ENCODE measurements at places on chromosomes 4 and X.

- DNase-seq = peak; percentile 1
Observed at GRCh38 chrX:10722851-10723250, 102.5 kb upstream of the MID1 start.

DNA sequence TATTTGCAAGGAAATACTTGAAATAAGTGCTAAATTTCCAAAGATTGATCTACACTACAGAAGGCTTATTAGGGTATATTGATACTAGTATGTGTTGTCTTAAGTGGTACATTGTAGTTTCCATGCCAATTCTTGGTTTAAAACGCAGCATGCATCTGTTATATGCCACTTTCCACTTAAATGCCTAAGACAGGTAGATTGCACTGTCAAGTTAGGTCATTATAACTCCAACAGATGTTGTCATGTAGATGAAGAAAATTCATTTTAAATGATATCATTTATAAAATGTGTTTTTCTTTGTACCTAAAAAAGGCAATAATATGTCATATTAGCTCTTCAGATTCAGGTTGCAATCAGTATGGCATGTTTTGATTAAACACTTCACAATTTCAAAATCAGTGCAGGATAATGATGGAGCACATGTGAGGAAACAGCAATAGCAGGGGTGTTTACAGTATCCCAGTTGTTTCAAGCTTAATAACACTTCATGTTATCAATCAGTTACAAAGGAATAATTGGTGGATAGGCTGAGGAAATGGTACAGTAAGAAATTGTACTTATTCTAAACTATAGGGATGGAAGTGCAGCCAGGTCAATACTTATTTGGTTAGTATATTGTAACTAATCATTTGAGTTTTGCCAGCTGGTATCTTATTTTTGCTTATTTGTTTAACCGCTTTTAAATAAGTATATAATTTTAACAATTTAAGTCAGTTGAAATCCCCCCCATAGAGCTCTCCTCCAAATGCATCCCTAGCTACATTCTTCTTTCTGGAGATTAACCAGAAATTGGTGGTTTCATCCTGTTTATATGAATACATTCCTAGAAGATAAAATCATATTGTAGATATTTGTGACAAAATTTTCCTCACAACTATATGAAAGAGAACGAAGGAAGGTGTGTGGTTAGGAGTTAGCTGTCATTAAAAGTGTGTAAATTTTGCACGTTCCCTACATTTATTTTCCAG, 454.4 kb upstream of the ATOH1 start:
- DNase-seq = no peak

DNA sequence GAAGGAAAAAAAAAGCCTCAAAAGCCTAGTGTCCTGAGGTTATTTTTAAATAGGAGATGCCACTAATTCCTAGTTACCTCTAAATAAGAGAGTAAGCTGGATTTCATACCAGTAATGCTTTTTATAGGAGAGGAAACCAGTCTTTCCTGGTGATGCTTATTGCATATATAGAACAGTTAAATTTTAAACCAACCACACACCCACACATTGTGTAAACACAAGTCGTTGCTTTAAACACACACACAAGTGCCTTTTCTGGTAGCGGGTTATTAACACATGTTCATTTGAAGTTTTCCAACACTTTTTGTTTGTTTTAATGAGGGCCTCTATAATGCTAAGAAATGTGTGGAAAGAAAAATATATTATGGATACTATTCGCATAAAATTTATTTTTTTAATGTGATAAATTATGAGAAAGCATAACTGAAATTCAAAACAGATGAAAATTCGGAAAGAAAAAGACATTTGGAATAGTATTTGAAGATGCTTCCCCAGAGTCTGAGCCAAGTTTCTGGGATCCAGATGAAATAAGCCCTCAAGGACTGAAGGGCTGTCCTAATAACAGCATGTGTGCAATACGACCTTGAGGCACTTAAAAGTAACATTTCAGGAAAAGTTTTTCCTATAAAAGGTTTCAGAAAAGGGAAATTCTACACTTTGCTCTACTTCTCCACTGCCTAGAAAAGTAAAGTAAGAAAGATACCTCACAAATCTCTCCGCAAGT, 2.0 kb downstream of the ANTXR2 start:
- no peak for DNase-seq

GRCh38 chrX:31811106-31811505, 739.3 kb upstream of the FTHL17 start:
- DNase-seq = no peak

DNA sequence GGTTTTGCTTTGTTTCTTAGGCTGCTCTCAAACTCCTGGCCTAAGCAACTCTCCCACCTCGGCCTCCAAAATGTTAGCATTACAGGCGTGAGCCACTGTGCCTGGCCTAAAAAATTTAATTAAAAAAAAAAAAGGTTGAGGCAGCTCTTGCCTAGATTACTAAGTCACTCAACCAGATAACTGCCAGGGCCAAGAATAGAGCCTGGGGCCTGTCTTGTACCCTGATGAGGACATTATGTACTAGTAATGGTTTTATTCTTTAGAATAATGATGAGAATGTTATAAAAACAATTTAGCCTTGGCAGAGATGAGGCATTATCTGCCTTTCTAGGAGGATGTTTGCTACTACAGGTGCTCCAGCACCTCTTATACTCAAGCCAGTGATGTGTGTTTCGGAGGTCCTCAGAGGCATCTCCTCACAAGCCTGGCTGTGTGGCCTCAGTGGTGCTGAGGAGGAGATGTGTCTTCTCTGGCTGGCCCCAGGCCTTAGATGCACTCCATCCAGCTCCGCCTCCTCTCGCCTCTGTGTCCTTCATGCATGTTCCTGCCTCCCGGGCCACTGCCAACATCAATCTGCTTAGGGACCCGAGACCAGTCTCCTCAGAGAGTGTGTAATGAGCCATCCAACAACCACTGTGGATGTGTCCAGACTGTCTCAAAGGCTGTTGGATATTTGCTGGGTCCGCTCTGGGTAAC, 337.7 kb upstream of the GATB start:
- no peak for DNase-seq

DNA sequence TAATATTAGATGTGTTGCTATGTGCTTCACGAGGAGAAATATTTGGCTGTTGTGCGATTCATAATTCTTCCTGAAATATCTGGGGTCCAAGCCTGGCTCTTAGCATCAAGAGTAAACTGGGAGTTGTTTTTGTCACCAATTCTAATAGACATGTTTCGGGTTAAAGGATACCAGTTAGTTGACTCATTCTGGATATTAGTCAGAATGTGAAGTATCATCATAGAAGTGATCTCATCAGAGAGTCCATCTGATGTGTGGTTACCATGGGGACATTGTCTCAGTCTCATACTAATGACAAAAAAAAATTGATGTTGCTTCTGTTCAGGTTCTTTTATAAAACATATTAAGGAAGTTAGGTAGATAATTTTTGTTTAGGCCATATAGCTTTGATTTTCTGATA, 57.2 kb upstream of the MTMR1 start:
- no peak for DNase-seq

DNA sequence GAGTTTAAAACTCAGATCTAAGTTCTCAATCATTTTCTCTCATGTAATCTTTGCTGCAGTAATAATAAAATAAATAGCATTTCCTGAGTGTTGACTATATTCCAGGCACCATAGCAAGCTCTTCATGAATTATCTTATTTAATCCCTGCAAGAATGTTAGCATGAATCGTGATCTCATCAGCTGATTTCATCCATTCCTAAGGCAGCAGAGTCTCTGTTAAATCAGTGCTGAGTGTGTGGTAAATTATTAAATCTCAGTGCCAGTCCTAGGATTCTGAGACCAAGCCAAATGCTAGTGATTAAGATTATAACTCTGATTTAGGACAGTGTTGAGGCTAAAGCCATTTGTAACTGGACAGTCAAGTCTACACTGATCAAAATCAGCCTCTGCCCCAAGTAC, 240.3 kb upstream of the TAPT1 start:
- DNase-seq = no peak

DNA sequence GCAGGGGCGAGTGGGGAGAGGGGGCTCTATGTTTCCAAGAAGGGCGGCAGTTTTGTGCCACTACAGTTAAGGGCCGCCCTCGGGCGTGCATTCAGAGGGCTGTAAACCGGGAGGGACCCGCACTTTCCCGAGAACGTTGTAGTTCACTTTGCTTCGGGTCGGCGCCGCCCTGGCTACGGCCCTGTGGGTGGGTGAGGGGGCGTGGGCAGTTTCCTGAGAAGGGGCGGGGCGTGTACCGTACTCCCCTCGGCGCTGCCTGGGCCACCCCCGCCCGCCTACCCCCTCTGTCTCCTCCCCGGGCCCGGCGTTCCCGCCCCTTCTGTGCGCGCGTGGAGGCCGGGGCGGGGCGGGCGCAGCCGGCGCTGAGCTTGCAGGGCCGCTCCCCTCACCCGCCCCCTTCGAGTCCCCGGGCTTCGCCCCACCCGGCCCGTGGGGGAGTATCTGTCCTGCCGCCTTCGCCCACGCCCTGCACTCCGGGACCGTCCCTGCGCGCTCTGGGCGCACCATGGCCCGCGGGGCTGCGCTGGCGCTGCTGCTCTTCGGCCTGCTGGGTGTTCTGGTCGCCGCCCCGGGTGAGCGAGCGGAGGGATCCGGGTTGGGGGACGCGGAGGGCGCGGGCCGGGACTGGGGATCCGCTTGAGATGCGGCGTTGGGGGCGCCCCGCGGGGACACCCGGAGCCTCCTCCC, at the start of gene CD99:
Gene CD99 (plus strand): TSS at position 440 of the 687 bp plus-strand sequence. CDS start 66 bp downstream, at position 506.
- DNase-seq = peak; percentile 73

DNA sequence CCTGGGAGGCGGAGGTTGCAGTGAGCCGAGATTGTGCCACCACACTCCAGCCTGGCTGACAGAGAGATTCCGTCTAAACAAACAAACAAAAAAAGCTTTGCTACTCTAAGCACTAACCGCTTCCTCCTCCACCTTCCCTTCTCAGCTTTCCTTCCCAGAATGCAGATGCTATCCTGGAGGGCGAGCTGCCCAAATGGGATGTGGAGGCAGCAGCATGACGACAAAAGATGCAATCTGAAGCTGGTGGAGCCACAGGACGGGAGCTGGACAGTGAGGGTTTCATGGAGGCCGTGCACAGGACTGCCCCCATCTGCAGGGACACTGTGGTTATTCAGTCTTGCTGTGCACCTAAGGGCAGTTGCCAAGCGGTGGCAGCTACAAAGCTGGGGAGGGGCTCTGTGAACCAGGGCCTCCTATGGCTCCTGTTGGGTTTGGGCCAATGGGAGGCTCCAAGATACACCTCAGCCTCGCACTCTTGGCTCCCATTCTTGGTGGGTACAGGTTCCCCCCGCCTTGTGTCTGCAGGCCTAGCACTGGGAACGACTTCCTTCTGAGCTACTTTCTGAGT, 47.4 kb downstream of the WDR1 start:
- DNase-seq = no peak

DNA sequence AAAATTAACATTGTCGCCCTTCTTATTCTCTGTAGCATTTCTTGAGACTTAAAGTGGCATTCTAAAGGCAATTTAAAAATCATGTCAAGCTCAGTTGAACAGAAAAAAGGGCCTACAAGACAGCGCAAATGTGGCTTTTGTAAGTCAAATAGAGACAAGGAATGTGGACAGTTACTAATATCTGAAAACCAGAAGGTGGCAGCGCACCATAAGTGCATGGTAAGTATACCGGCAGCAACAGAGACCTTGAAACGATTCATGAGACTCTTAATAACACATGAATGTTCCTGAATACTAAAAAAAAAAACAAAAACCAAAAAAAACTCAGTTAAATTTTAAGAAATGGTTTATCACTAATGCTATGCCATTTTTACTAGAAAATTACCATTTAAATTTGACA, 82.4 kb upstream of the HPRT1 start:
- no peak for DNase-seq

DNA sequence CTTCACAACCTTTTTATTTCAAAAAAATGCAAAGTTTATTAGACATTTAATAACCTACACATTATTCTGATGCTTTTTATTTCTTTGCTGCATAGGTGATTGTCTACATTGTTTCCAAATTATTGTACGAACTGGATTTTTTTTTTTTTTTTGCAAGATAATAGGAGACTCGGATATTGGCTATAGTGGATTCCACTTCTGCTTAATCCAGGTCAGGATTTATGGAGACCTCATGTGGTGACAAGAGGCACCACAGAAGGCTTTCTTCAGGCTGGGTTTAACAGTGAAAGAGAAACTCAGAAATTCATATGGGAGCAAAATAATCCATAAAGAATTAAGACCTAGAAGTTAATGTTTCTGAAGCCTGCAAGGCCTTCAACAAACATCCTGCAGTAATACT, 2.4 kb upstream of the SLIT2 start:
- no peak for DNase-seq

GRCh38 chr4:47729131-47729680, 108.7 kb downstream of the CORIN start:
- no peak for DNase-seq

- DNase-seq = no peak
Observed at GRCh38 chrX:71668248-71668595, 876 bp downstream of the LOC101059915 start.

GRCh38 chr4:110753466-110753865, 130.6 kb upstream of the PITX2 start:
- no peak for DNase-seq

DNA sequence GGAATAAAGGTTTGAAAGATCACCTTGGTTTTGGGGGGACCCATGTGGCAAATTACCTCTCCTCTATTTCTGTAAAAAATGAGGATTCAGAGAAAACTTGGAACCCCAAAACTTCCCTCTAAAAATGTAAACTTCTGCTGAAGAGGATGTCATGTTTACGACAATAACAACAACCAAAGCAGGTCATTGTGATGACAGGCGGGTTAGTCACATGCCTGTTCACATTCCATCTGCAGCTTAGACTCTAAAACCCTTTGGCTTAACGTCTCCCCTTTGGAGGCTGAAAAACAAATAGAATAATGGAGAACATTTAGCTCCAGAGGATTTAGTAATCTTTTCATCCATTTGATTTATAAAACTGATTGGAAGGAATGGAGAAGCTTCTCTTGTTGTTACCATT, 75.0 kb upstream of the FAM9C start:
- DNase-seq = no peak

- DNase-seq = no peak
Observed at GRCh38 chr4:87192145-87192919, 28.1 kb downstream of the KLHL8 start.

DNA sequence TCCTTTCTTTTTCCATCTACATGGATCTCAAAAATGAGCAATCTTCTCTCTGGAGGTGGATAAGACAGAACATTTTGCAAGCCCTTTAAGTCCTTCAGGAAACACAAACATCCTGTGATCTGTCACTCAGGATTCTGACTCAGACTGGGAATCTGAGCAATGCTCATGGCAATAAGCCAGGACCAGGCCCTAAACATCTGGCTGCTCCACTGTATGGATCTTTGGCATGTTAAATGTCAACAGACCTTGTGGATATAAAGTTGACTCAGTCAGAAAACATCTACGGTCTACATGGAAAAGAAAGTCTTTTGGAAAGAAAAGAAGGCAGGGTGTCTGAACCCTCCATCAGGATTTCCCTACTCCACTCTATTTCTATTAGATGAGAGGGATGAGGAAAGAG, 17.8 kb upstream of the CHIC2 start:
- no peak for DNase-seq

DNA sequence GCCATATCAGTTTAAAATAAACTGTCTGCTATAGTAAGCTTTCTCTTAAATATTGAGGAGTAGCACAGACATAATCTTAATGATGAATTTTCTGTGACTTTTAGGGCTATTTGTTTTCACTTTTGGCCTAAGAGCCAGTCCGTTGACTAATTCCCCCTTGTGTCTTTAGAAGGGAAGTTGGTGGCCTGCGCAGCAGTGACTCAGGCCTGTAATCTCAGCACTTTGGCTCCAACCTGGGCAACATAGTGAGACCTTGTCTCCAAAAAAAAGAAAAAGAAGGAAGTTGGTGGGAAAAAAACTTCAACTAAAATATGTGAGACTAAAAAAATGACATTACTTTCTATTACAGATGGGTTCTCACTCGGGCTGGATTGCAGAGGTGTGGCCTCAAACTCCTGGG, 3.4 kb downstream of the NCAPG start:
- DNase-seq = no peak

GRCh38 chr4:2825740-2826139, 17.9 kb upstream of the ADD1 start:
- no peak for DNase-seq

Data from activated CD8-positive, alpha-beta memory T cell treated with anti-CD3 and anti-CD28 coated beads for 1 hour (primary cell).